DMS79 (cell line): ENCODE measurements at places on chromosomes 6 and 20.

DNA sequence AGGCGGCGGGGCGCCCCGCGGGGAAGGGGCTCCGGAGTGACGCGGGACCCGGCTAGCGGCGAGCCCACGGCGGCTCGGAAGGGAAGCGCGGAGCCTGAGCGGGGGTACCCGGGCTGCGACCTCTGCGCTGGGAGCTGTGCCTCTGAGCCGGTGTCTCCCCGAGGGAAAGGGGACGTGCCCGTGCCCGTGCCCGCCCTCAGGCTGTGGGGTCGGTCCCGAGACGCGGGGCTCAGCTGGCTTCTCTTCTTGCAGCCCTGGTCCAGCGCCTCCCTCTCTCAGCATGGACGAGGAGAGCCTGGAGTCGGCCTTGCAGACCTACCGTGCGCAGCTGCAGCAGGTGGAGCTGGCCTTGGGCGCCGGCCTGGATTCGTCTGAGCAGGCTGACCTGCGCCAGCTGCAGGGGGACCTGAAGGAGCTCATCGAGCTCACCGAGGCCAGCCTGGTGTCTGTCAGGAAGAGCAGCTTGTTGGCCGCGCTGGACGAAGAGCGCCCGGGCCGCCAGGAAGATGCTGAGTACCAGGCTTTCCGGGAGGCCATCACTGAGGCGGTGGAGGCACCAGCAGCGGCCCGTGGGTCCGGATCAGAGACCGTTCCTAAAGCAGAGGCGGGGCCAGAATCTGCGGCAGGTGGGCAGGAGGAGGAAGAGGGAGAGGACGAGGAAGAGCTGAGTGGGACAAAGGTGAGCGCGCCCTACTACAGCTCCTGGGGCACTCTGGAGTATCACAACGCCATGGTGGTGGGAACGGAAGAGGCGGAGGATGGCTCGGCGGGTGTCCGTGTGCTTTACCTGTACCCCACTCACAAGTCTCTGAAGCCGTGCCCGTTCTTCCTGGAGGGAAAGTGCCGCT is 686 bp downstream of the ZGPAT start:
- no peak for DNase-seq

- no peak for DNase-seq
These were observed 635.5 kb downstream of the EYS start for GRCh38 chr6:65071480-65071879.

DNA sequence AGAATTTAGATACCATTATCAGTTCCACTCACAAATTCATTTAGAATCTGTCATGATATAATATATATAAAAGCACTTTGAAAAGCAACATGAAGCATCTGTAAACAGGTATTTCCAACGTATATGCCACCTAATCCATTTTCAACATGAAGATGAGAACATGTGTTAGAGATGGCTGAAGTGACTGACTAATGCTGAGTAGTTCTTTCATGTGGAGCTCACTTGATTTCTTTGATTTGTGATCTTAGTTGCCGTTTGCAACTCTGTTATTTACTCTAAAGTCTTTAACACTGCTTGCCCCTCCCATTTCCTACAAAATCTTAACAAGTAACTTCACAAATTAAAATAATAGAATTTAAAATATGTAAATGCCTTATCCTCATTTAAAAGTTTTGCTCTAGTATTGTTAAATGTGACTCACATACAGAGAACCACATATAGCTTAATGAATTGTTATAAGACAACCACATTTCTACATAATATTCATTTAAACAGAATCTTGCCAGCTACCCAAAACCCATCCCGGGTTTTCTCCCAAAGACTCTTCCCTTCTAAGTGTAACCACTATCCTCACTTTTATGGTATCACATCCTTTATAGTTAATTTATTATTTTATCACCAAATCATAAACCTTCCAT is 78.3 kb downstream of the ME1 start:
- no peak for DNase-seq

DNA sequence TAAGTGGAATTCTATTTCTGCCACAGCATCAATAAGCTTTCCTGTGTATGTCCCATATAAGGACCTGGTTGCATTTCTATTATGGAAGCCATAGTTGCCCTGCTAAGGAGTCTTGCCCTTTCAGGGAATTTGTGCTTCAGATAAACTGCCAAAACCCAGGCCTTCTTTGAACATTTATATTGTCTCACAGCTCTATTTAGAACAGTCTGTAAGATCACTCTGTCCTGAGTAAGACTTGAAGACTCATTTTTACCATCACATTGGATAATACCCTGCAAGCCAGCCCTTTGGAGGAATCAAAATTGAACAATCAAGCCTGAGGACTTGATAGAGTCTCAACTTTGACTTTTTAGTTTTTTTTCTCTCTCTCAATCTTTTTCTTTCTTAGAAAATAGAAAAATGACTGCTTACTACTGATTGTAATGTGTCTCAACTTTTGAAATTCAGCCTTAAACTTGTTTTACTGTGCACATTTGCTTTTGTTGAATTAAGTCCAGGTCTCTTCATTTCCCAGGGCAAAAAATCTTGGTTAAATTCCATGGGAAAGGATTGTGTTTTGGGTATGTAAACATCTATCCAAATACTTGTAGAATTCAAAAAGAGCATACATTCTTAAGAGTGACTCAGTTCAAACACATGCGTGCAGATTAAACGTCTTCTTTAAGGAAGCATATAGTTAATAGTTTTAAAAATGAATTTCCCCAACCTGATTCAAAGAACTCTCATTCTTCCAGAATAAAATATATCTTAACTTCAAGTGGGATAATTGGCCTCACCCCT is 91.2 kb downstream of the PLCB1 start:
- DNase-seq: no peak

GRCh38 chr6:164154588-164154987 is 740.1 kb downstream of the QKI start:
- DNase-seq: no peak

- no peak for DNase-seq
These were observed 38.0 kb downstream of the CDKAL1 start for GRCh38 chr6:20572288-20572687.

DNA sequence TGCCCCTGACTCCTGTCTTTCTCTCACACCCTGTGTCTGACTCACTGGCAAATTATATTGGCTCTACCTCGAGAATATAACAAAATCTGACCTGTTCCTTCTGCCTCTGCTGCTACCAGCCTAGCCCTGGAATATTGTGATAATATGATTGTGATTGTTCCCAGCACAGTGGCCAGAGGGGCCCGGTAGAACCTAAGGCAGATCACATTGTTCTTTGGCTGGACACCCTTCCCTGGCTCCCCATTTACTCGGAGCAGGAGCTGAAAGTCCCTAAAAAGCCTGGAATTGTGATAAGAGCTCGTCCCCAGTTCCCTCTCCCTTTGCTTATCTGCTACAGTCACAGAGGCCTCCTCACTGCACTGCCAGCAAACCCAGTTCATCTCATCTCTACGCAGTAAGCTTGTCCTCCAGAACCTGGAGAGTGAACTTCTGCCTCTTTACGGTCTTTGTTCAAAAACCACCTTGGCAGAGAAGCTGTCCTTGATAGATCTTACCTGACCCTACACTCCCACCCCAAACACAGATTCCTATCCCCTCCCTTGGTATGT is 21.8 kb downstream of the SERPINB6 start:
- no peak for DNase-seq

DNA sequence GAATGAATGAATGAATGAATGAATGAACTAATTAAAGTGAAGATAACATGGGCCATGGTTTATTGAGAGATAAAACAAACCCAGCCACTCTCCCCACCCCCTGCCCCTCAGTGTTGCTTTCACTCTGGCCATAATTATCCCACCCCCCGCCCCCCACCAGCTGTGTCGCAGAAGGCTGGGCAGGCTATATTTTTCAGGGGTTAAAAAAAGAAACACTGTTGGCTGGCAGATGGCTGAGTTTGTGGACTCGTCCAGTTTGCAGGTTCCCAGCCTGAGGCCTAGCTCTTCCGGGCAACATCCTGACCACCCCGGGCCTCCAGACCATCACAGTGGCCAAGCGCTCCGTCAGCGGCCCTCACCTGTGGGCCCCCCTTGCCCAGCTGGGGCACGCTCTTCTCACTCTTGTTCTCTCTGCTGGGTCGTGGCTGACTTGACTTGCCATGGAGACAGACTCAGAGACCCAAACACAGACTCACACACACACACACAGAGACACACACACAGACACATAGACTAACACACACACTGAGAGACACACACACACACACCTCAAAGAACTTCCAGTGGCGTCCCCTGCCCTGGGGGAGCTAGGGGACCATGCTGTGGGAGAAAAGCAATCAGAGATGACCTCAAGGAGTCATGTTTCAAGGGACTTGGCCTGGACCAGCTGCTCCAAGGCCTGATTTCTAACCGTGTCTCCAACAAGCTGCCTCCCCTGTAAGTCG is 2.2 kb upstream of the GRM4 start:
- no peak for DNase-seq

DNA sequence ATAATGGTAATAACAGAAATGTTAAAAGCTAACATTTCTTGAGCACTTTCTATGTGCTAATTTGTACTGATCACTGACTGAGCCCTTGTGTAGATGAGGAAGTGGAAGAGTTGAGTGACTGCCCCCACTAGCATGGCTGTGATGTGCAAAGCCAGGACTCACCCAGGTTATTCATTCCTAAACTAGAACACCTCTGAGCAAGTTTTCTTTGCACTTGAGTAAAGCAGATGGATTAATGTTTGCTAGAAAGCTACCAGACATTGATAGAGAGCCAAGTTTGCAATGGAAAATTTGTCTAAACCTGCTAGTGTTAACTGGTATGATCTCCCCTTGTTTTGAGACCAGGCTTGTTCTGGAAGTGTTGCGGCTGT is 467.4 kb upstream of the PLCB4 start:
- DNase-seq: no peak

DNA sequence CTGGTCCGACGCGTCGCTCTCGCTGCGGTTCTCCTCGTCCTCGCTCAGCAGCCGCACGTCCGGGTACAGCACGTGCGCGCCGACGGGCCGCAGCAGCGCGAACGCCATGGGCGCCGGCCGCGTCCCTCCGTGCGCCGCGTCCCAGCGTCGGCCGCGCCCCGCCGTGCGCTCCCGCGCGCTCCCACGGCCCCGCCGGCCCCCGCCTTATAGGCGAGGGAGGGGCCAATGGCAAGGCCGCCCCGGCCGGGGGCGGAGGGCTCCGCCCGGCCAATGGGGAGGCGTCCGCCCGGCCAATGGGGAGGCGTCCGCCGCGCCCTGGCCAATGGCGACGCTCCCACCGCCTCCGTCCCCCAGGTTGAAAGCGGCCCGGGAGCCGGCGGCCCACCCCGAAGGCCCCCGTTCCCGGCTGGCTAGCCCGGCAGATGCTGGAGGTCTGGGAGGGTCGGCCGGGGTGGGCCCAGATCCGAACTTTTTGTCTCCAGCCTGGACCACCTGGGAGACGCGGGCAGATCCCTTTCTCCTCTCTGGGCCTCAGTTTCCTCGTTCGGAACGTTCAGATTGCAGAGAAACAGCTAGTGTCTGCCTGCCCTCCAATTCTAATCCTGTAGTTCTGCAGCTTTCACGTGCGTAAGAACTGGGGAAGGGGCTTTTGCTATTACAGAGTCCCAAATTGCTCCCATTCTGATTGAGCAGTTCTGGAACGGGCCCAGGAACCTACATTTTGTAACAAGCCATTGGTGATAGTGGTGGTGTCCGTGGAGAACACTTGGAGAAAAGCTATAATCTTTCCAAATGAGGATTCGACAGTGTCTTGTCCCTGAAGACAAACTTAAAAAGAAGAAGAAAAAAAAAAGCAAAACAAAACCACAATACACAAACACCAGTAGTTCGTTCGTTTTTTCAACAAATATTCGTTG is at the start of gene TCF15:
TSS of gene TCF15 (minus strand) at position 180 of the 917 bp plus-strand sequence. CDS start at position 108, 72 bp downstream.
- no peak for DNase-seq

GRCh38 chr6:122042960-122043735 is 356.3 kb upstream of the HSF2 start:
- no peak for DNase-seq

- no peak for DNase-seq
These were observed 944.8 kb upstream of the CITED2 start for GRCh38 chr6:140319209-140319608.

DNA sequence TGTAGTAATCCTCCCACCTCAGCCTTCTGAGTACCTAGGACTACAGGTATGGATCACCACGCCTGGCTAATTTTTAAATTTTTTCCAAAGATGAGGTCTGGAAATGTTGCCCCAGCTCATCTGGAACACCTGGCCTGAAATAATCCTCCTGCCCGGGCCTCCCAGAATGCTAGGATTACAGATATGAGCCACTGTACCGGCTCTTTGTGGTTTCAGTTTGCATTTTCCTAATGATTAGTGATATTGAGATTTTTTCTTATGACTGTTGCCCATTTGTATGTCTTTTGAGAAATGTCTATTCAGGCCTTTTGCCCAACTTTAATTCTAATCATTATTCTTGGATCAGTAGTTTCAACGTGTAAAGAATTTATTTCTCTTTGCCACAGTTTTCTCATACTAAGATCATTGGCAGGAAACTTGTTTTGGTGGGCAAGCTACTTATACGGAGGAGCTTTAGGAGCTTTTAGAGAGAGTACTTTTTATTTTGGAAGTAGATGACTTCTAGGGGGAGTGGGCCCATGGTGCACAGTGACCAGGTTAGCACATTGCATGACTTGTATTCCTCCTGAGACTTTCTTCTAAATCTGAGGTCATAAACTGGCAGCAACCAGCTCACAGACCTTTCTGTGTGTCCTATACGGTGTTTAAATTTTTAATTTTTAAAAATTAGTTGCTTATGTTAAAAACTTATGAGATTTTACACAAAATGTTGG is 62.3 kb downstream of the STK4 start:
- no peak for DNase-seq

GRCh38 chr6:36829919-36830544 is 9.2 kb downstream of the CPNE5 start:
- DNase-seq: peak; percentile 69

DNA sequence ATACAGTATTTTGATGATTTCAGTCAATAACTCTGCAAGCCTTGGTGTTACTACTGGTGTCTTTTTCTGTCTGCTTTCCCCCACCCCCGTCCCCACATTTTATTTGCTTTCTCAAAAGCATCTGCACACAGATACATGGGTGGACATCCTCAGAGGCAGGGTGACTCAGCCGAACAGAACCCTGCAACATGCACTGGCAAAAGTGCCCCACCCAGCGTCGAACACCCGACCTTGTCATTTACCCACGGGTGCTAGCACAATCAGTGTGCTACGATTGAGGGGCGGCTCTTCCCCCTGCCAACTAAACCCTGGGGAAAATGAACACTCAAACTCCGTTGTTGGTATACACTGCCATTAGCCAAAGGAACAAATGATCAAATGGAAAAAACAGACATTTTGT is 115.9 kb upstream of the NAA20 start:
- DNase-seq: no peak

DNA sequence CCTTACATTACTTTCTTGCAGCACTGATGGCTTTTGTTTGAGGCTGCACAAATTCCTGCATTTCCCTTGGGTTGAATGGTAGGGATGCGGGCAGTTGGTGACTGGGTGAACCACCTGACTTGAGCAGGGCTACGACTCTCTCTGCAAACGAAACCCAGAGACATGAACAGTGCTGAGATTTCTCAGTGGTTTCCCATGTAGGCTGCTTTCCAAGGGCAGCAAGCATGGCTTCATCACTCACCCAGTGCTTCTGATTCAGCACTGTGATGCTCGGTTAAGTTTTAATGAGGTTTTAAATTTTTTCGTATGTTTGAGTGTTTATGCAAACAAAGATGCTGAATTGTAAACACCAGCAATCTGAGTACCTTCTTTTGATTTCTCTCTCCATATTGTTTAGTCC is 127.2 kb downstream of the MTHFD1L start:
- DNase-seq: peak; percentile 83

- peak; percentile 1 for DNase-seq
These were observed 24.4 kb downstream of the CNBD2 start for GRCh38 chr20:35992713-35993335.
